Posterior vena cava (tissue), 2 donors: ENCODE measurements at places on chromosomes 2 and 18.

DNA sequence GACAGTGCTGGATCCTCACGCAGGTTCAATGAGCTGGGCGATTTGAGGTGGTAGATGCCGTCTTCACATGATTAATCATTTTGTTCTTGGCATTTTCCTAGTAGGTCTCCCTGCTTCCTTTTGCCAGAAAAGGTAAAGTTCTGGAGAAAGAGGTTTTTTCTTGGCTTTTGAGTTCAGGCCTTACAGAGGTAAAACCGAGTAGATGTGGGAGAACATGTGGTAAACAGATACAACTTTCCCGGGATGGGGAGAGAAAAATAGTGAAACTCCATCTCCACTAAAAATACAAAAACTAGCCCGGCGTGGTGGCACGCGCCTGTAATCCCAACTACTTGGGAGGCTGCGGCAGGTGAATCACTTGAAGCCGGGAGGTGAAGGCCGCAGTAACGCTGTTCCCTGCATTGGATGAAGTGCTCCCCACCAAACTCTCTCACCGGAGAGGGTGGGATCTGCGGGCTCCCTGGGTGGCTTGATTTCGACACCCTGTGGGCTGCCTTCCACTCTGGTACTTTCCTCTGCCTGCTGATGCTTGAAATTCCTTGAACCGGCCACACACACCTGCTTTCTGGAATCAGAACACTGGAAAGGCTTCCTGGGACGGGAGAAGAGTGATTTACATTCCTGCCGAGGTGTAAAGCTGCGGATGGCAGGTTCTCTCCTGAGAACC lies 88.8 kb downstream of the ACTR3 start:
- no peak for DNase-seq

DNA sequence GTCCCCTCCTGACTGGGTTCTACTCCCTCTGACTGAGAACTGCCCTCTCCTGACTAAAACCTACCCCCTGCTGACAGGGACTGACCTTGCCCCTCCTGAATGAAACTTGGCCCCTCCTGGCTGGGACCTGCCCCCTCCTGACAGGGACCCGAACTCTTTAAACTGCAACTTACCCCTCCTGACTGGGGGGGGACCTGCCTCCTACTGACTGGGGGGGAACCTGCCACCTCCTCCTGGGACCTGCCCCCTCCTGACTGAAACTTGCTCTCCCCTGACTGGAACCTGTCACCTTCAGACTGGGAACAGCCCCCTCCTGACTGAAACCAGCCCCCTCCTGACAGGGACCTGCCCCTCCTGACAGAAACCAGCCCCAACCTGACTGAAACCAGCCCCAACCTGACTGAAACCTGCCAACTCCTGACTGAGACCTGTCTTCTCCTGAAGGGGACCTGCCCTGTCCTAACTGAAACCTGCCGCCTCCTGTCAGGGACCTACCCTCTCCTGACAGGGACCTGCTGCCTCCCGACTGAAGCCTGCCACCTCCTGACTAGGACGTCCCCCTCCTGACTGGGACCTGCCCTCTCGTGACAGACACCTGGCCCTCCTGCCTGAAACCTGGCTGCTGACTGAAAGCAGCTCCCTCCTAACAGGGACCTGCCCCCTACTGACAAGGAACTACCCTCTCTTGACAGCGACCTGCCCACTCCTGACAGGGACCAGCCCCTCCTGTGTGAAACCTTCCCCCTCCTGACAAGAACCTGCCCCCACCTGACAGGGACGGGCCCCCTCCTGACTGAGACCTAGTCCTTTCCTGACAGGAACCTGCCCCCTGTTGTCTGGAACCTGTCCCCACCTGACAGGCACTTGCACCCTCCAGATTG lies 87.1 kb downstream of the PXDN start:
- DNase-seq, result peak; percentile 67

DNA sequence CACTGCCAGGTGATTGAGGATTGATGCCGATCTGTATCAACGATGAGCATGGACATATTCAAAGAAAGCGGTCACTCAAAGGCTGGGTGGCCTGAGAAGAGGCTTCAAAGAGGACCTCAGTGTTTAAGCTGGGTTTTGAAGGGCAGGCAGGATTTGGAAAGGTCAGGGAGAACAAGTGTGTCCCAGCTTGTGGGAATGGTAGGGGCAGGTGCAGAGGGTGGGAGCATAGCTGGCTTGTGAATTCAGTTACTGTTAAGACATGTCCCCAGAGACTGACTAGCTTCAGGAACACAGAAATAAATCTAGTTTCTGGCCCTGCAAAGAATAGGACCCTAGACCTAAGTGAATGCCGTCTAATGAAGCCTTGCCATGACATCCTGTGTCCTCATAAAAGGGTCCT lies 363.4 kb downstream of the CLIP4 start:
- DNase-seq, result no peak

- DNase-seq, result peak; percentile 79
Measured at GRCh38 chr2:2765839-2766495, 434.9 kb upstream of the MYT1L start.

GRCh38 chr18:11369556-11369955 lies 220.2 kb upstream of the PIEZO2 start:
- DNase-seq, result no peak

- no peak for DNase-seq
Measured at GRCh38 chr2:134324947-134325346, 71.1 kb downstream of the MGAT5 start.
